ENCODE measurements at places on chromosomes 3 and 15.

DNA sequence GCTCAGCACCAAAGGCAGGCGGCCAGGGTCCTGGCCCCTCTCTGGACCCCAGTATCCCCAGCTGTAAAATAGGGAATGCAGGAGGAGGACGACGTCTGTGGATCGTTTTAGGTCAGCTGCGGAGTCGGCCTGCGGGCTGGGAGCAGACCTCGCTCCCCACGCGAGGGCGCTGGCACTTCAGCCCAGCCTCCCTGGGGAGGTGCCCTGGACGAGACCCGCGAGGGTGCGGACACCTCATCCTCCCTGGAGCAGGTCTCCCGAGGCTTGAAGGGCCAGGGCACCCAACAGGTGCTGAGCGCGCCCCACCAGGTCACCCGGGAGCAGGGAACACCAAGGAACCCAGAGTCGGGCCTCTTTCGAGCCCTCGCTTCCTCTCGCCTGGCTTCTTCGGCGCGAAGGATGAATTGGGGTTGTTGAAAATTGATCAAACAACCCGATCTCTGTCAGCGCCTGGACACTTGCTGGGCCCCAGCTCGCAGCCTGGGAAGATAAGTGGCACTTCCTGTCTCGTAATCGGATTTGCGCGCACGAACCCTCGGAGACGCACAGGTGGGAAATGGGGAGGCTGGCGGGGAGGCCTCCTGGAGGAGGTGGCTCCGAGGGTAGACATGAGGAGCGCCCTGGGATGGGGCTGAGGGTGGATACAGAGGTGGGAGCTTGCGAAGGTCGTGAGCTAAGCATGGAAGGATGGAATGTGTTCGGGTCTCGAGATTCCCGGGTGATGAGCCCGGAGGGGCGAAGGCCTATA lies 588 bp upstream of the VIPR1 start:
- no peaks in the 10 kb centered on the region for H3K36me3 ChIP-seq
- H3K4me3 ChIP-seq = peak overlapping the region; percentile 51
- no peaks in the 10 kb centered on the region for H3K27me3 ChIP-seq
- H3K4me1 ChIP-seq = peaks cover 17% of the 10 kb centered on the region
- peak; percentile 82 for DNase-seq
- H3K27ac ChIP-seq = peak overlapping the region; percentile 79

DNA sequence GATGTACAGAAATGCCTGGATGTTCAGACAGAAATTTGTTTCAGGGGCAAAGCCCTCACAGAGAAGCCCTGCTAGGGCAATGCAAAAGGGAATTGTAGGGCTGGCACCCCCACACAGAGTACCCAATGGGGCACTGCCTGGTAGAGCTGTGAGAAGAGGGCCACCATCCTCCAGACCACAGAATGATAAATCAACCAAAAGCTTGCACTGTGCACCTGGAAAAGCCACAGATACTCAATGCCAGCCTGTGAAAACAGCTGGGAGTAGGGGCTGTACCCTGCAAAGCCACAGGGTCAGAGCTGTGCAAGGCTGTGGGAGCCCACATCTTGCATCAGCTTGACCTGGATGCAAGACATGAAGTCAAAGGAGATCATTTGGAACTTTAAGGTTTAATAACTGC lies 477.9 kb upstream of the NECTIN3 start:
- H3K4me1 ChIP-seq = peaks cover 6% of the 10 kb centered on the region
- H3K27me3 ChIP-seq = no peaks in the 10 kb centered on the region
- no peak overlapping the region for H3K27ac ChIP-seq
- no peaks in the 10 kb centered on the region for H3K36me3 ChIP-seq

GRCh38 chr3:42836150-42837123 lies 27.2 kb downstream of the ACKR2 start:
- H3K36me3 ChIP-seq = no peaks in the 10 kb centered on the region
- peaks cover 11% of the 10 kb centered on the region for H3K4me1 ChIP-seq
- no peak overlapping the region for H3K27ac ChIP-seq
- no peak overlapping the region for H3K4me3 ChIP-seq
- DNase-seq = no peak

DNA sequence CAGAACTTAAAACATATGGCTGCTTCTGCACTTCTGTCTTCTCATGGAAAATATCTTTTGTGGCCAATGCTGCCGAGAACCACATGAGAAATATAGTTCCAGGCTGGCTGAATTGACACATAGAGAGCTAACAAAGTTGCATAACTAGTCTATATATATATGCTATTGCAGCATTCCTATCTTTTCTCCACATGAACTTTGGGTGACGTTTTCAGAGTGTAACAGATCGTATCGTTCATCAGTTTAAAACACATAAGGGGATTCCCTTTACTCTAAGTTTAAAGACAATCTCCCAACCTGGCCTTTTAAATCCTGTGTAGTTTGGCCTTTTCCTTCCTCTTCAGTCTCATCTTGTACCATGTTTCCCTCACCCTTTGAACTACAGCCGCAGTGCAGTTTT lies 394.2 kb upstream of the CBLB start:
- DNase-seq = no peak
- H3K4me3 ChIP-seq = no peak overlapping the region
- H3K27ac ChIP-seq = no peak overlapping the region
- H3K36me3 ChIP-seq = no peaks in the 10 kb centered on the region
- H3K27me3 ChIP-seq = no peaks in the 10 kb centered on the region

- no peak for DNase-seq
- peaks cover 33% of the 10 kb centered on the region for H3K36me3 ChIP-seq
- H3K4me3 ChIP-seq = no peak overlapping the region
- no peak overlapping the region for H3K27ac ChIP-seq
- no peaks in the 10 kb centered on the region for H3K27me3 ChIP-seq
Measured at GRCh38 chr15:41263891-41264351, 32.9 kb downstream of the CHP1 start.

- H3K36me3 ChIP-seq = no peaks in the 10 kb centered on the region
- DNase-seq = no peak
- H3K4me3 ChIP-seq = no peak overlapping the region
- no peak overlapping the region for H3K27ac ChIP-seq
Measured at GRCh38 chr3:77149382-77149781, 109.5 kb downstream of the ROBO2 start.

DNA sequence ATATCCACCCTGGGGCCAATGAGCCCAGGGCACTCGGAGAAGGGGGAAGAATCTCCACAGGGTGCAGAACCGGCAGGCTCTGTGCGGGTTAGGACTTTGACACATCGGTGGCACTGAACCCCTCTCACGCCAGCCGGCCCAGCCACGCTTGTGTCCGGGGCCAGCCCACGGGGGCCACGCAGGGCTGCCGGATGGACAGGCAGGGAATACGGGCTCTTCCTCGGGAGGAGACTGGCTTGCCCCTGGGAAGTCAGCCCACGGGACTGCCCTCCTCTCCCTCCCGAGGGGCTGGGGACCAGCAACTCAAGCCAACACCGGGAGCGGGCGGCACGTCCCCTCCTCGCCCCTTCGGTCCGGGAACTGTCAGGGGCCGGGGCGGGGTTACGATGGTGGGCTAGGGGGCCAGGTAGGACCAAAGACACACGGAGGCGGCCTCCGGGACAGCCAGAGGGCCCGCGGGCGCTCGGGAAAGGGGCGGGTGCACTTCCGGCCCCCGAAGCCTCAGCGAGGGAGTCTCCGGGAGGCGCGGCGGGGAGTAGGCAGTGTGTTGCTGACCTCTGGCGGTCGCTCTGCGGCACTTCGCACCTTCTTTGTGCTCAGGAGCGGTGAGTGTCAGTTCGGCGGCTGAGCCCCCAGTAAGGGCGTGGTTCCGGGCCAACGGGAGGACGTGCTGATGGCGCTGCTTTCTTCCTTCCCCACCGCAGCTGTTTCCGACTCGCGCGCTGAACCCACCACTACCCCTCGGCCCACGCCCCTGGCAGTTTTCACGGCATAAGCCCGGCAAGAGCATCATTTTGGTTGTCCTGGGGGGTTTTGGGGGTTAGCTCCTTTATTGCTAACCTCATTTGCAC lies 5.1 kb upstream of the CYP8B1 start:
- peak; percentile 84 for DNase-seq
- no peaks in the 10 kb centered on the region for H3K36me3 ChIP-seq
- H3K27ac ChIP-seq = peak overlapping the region; percentile 84
- H3K27me3 ChIP-seq = no peaks in the 10 kb centered on the region
- peak overlapping the region; percentile 66 for H3K4me3 ChIP-seq

DNA sequence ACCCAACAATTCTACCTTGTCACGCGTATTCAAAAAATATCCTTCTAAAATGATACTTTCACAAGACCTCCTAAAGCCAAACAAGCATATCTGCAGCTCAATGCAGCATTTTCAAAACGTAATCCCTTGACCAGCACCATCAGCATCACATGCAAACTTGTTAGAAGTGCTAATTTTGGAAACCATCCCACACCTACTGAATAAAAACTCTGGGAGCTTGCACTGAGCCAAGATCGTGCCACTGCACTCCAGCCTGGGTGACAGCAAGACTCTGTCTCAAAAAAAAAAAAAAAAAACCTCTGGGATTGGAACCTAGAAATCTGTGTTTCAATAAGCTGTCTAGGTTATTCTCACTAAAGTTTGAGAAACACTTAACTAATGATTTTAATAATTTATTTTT lies 223.3 kb upstream of the CCDC54 start:
- no peak for DNase-seq
- H3K4me1 ChIP-seq = no peaks in the 10 kb centered on the region
- no peak overlapping the region for H3K4me3 ChIP-seq
- no peaks in the 10 kb centered on the region for H3K36me3 ChIP-seq
- no peak overlapping the region for H3K27ac ChIP-seq

DNA sequence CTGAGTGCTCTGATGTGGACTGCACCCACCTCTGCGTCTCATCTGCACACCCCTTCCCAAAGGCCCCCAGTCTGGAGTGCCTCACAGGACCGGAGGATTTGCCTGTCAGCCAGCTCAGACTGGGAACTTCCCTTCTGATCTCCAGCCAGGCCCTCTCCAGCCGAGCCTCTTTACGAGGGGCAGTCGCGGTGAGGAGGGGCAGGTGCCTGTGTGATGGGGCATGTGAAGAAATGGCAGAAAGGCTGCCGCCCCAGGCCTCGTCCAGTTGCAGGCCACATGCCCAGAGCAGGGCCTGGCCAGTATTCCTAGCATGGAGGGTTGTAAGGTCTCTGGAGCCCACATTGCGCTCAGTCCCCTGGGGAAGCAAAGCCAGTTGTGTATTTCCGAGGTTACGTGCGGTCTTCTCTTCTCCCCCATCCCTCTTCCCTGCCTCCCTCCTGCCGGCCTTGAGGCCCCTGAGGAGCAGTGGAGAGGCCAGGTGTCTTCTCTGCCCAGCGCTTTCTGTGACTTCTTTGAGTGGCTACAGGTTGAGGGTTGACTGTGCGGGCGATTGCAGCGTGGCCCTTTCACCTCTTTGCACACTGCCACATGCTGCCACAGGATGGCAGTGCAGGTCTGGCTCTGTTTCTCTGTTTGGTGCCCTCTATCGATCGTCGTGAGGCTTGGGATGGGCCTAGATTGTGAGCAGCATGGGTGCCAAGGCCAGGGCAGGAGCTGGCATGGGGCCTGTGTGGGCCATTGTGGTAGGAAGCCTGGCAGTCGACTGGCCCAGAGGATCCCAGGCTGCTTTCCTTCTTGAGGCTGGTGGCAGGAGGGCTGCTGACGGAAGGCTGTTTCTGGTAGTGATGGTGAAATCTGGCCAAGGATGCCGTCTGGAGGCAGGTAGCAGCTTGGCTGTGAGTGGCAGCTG lies 5.3 kb downstream of the CLK3 start:
- peaks cover 72% of the 10 kb centered on the region for H3K36me3 ChIP-seq
- H3K27me3 ChIP-seq = no peaks in the 10 kb centered on the region
- H3K4me1 ChIP-seq = peaks cover 51% of the 10 kb centered on the region
- DNase-seq = peak; percentile 49
- no peak overlapping the region for H3K4me3 ChIP-seq

GRCh38 chr3:43028678-43029490 lies 49.8 kb downstream of the GASK1A start:
- peaks cover 7% of the 10 kb centered on the region for H3K36me3 ChIP-seq
- DNase-seq = no peak
- no peaks in the 10 kb centered on the region for H3K27me3 ChIP-seq
- H3K4me3 ChIP-seq = no peak overlapping the region
- no peak overlapping the region for H3K27ac ChIP-seq

DNA sequence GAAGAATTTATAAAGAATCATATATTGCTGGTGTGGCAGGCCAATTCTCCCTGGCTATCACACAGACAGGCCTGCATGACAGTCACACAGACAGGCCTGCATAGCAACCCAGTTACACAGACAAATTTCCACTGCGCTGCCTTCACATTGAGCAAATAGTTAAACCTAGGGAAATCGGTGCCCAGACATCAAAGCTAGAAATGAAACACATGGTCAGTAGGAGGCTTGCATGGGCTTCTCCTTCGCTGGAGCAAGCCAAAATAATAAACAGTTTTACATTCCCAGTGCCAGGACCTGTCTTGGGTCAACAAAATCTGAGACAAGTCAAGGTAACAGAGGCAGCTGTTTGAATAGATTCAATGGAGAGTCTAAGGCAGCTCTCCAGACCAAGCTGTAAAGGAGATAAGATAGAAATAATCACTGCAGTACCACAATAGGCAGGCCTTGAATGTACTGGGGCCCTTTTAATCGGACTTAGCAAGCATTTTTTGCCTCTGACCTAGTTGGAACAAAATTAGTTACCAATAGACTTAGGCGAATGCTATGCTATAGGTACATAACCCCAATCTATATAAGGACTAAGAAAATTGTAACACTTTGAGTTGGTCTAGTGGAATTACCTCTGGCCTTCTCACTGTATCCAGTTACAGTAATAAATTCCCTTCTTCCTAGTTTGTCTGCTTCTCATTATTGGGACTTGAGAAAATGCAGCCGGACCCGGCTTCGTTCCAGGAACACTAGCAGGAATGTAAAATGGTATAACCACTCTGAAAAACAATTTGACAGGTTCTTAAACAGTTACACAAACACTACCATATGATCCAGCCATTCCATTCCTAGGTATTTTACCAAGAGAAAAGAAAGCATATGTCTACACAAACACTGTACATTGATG lies 274.7 kb upstream of the UBE2E2 start:
- H3K36me3 ChIP-seq = no peaks in the 10 kb centered on the region
- DNase-seq = no peak
- no peak overlapping the region for H3K4me3 ChIP-seq
- H3K27ac ChIP-seq = no peak overlapping the region
- no peaks in the 10 kb centered on the region for H3K27me3 ChIP-seq

- H3K4me1 ChIP-seq = no peaks in the 10 kb centered on the region
- DNase-seq = no peak
- H3K4me3 ChIP-seq = peak overlapping the region; percentile 99
Measured at GRCh38 chr3:53253707-53254508, 1.9 kb downstream of the TKT start.

DNA sequence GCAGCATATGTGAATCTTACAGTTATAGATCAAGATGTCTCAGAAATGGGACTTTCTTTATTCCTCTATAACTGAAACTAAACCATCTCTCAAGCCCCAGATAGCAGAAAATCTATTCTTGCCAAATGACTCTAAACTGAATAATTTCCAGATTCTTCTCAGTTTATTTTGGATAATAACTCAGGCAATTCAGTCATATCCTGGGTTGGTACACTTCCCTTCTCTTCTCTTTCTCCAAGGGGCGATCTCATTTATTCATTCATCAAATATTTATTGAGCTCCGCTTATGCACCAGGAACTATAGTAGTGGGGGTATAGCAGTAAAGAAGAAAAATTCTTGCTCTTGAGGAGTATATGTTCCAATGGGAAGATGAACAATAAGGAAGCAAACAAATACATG lies 13.5 kb upstream of the PCOLCE2 start:
- no peaks in the 10 kb centered on the region for H3K27me3 ChIP-seq
- no peaks in the 10 kb centered on the region for H3K36me3 ChIP-seq
- no peaks in the 10 kb centered on the region for H3K4me1 ChIP-seq
- H3K4me3 ChIP-seq = no peak overlapping the region

GRCh38 chr15:96766366-96766765 lies 435.9 kb downstream of the NR2F2 start:
- H3K4me3 ChIP-seq = no peak overlapping the region
- no peak overlapping the region for H3K27ac ChIP-seq
